ENCODE measurements at places on chromosomes 4 and X.

DNA sequence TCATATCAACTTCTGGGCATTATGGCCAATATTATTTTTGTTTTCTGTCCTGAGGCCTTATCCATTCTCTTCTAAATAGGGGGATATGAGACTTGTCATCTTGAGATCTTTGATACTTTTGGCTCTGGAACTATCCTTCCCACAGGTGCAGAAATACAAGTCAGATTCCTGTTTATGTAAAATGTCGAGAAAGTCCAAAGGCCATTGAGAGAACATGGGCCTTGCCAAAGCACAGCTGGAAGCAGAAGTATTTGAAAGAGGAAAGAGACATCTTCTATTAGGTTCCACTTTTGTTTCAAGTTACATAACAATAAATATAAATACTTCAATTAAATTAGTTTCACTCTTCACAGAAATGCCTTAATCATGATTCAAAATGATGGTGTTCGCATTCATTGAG, 20.8 kb upstream of the PRSS48 start:
- DNase-seq, result no peak

GRCh38 chr4:74651198-74651597, 143.1 kb downstream of the BTC start:
- no peak for DNase-seq

- no peak for DNase-seq
Observed at GRCh38 chr4:185987961-185988627, 80.9 kb upstream of the TLR3 start.

DNA sequence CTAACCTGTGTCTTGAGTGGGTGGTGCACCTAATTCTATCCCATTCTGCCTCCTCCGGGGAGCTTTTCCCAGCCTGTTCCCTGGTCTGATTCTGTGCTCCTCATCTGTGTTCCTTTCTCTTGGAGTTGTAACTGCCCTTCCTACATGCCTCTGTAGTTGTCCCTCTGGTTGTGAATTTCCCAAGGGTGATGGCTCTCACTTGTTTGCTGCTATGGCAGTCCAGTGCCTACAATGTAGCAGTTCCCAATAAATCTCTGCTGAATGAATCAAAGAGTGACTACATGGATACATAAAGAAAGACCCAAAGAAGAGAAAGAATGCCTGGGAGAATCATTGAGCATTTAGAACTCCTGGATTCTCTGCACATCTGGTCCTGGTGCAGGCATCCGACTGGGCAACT, 141.6 kb downstream of the HS3ST1 start:
- no peak for DNase-seq
